ENCODE measurements at places on chromosomes 7 and 10. TPM values are rescaled to one million over a fixed set of nuclear protein-coding genes. Genes with fewer than 3 reads are reported as not detected.

GRCh38 chr7:96669812-96670211, 39.8 kb downstream of the SEM1 start:
- DNase-seq, result no peak
- no peak overlapping the region for H3K27ac ChIP-seq
- H3K4me1 ChIP-seq, result no peaks in the 10 kb centered on the region
- H3K36me3 ChIP-seq, result peaks cover 14% of the 10 kb centered on the region
- H3K27me3 ChIP-seq, result no peaks in the 10 kb centered on the region

DNA sequence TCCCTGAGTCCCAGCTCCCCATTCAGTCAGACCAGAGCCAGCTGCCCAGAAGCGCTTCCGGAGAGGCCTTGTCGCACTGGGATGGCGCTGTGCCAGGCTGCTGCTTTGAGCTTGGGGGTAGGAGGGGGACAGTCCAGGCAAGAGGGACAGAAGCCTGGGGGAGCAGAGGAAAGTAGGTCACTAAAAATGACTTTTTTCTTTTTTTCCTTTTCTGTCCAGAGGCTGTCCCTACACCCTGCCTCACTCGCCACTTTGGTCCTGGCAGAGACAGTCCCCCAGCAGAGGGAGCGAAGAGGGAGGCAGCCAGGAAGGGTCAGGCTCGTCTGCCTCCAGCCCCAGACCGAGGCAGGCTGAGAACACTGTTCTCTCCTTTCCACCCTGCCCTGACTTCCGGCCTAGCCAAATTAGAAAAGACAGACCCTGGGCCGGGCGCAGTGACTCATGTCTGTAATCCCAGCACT, 15.8 kb upstream of the TRIM8 start:
- H3K36me3 ChIP-seq, result peaks cover 2% of the 10 kb centered on the region
- no peak overlapping the region for H3K4me3 ChIP-seq
- H3K27me3 ChIP-seq, result no peaks in the 10 kb centered on the region
- DNase-seq, result no peak

GRCh38 chr7:76408121-76408560, 1.4 kb downstream of the SSC4D start:
- H3K4me3 ChIP-seq, result no peak overlapping the region
- H3K27me3 ChIP-seq, result peaks cover 2% of the 10 kb centered on the region
- H3K4me1 ChIP-seq, result peaks cover 7% of the 10 kb centered on the region

DNA sequence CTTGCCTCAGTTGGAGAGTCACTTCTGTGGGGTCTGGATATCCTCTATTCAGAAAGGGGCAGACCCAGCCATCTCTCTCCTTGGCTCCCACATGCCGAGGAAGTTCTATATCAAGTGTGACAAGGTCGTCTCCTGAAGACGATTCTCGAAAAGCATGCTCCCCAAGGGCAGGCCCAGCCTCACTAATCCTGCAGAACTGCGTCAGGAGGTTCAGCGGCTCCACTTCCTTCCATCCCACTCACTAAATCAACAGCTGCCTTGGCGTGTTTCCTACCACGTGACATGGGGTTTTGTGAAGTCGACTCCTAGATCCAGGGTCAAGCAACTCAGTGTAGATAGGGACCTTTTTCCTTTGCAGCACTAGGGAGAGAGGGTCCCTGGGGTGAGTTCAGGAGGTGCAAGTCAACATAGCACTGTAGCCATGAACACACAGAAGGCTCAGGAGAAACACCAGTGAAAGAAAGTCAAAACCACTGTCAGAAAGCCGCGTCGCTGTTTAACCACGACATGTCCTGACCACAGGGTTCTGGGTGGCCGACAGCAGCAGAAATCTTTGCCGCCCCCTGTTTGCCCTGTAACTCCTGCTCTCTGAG, 156.4 kb downstream of the PRPF18 start:
- H3K36me3 ChIP-seq, result no peaks in the 10 kb centered on the region
- peaks cover 10% of the 10 kb centered on the region for H3K4me1 ChIP-seq
- no peak overlapping the region for H3K27ac ChIP-seq
- H3K4me3 ChIP-seq, result no peak overlapping the region
- no peak for DNase-seq

DNA sequence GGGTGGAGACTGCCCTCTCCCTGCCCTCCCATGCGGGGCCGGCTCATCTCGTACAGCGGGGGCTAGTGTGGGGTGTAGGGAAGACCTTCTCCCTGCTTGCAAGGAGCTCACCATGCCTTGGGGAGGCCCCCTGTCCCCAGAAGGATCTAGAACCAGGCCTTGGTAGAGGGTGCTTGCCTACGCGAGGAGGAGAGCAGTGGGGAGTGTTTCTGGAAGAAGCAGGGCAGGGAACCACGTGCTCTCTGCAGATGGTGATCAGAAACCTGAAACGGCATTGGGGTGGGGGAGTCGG, 2.7 kb downstream of the MAFK start:
- no peak for DNase-seq
- H3K4me3 ChIP-seq, result peak overlapping the region; percentile 85
- peak overlapping the region; percentile 95 for H3K27ac ChIP-seq
- no peaks in the 10 kb centered on the region for H3K27me3 ChIP-seq

GRCh38 chr10:19561181-19561580, 255.1 kb upstream of the PLXDC2 start:
- no peaks in the 10 kb centered on the region for H3K36me3 ChIP-seq
- no peaks in the 10 kb centered on the region for H3K27me3 ChIP-seq
- H3K4me3 ChIP-seq, result no peak overlapping the region
- H3K27ac ChIP-seq, result no peak overlapping the region
- H3K4me1 ChIP-seq, result no peaks in the 10 kb centered on the region
- DNase-seq, result no peak

GRCh38 chr10:63716016-63716580, 194.9 kb downstream of the REEP3 start:
- no peaks in the 10 kb centered on the region for H3K27me3 ChIP-seq
- H3K27ac ChIP-seq, result no peak overlapping the region
- H3K4me1 ChIP-seq, result peaks cover 18% of the 10 kb centered on the region
- H3K36me3 ChIP-seq, result no peaks in the 10 kb centered on the region
- DNase-seq, result no peak

FGL2 gene
- total RNA-seq, result 1.1 TPM

CHCHD1 gene
- total RNA-seq, result 27.4 TPM

PITX3 gene
- not detected for total RNA-seq
